Vagina (tissue), 2 donors: ENCODE measurements at places on chromosomes 2 and 18.

- no peak for DNase-seq
Measured at GRCh38 chr2:207503234-207503633, 26.5 kb upstream of the CREB1 start.

DNA sequence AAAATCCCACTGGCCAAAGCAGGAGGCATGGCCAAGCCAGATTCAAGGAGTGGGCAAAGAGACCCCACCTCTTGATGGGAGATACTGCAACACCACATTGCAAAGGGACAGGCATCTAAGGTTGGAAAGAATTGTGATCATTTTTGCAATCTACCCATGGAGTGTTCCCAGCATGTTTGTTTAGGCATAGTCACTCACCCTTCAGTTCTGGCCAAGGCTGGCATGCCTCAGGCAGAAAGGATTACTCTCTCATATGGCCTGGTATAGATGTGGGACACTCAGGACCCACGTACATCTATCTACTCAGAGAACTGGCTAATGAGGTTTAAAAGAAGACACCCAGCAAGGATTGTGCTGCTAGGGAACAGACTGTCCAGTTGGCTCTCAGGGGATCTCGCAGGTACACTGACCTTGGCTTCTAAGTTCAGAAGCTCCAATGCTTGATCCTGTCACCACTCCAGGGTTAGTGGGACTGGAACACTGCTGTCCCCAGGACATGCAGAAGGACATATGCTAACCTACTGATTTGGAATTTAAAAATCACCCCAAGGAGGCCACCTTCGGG, 183.7 kb downstream of the KLHL29 start:
- DNase-seq, result no peak

DNA sequence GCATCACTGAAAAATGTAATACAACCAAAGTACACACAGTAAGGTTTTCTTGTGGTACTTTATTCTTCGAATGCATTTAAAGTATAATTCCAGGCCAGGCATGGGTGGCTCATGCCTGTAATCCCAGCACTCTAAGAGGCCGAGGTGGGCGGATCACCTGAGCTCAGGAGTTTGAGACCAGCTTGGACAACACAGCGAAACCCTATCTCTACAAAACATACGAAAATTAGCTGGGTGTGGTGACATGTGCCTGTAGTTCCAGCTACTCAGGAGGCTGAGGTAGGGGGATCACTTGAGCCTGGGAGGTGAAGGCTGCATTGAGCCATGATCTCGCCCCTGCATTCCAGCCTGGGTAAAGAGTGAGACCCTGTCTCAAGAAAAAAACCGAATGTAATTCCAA, 3.9 kb upstream of the TTC39C start:
- DNase-seq, result no peak

DNA sequence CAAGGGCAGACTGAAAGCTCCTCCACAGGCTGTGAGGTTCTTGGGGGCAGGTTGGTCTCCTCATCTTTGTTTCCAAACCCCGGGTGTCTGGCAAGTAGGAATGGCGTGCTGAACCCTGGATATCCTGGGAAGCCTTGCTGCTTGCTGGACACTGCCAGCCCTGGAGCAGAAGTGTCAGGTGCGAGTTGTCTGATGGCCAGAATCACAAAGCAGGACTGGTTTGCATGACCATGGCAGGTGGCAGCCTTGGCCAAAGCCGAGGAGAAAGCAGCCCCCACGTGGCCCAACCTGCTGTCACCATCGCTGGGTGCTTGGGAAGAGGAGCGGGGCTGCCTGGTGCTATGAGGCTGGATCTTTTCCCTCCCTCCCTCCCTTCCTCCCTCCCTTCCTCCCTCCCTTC, 309.5 kb upstream of the HS6ST1 start:
- no peak for DNase-seq

GRCh38 chr2:1739322-1739957, 4.9 kb downstream of the PXDN start:
- peak; percentile 52 for DNase-seq

GRCh38 chr2:62576276-62576939, 70.4 kb upstream of the TMEM17 start:
- DNase-seq, result no peak

- DNase-seq, result no peak
Measured at GRCh38 chr2:199926806-199927205, 15.7 kb downstream of the C2orf69 start.

GRCh38 chr18:8117006-8117371, 492.2 kb upstream of the RAB12 start:
- no peak for DNase-seq

GRCh38 chr2:99697811-99698568, 208.2 kb upstream of the REV1 start:
- no peak for DNase-seq

DNA sequence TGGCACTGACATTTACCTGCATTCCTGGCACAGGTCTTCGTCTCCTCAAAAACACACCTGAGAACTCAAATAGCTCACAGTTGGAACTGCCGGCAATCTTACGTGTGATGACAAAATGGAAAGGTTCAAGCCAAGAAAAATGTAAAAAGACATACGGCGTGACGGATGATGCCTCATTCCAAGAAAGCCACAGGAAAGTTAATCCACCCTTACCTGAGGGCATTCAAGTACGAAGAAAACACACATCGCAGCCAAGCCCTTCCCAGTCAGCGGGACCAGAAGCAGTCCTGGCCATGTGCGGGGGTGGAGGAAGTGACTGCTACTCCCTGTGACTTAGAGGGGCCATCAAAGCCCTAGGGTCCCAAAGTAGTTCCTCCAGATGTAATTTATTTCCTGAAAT, 986.3 kb upstream of the CELF4 start:
- no peak for DNase-seq

DNA sequence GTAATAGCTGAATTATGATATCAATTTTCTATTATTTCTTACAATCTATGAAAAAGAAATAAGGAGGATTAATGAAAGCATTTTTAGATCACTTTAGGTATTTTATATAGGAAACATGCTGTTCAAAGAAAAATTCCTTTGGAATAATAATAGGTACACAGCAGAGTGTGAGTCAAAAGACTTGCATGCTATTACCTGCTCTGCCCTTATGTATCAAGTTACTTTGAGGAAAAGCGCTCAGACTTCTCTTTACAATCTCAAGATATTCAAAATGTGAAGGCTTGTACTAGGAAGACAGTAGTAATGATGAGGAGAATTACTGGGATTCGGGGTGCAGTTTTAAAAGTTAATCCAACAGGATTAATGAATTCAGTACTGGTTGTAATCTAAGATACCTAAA, 29.1 kb upstream of the RNU4ATAC start:
- no peak for DNase-seq

- DNase-seq, result no peak
Measured at GRCh38 chr2:240584486-240585031, 2.0 kb upstream of the CAPN10 start.

GRCh38 chr2:237870126-237870525, 10.7 kb downstream of the RAMP1 start:
- no peak for DNase-seq

DNA sequence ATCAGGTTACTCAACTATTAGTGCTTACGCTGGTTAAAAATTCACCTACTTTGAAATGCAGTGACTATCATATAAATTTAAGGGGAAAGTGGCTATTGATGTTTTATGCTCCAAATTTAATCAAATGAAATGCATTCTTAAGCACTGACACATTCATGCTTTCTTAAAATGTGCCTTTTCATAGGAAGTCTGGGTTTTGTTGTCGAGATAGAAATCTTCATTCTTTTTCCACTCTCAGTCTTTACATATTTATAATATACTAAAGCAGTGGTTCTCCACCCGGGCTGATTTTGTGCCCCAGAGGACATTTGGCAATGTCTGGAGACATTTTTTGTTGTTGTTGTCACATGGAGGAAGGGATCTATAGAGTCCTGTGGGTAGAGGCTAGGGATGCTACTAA, 167.9 kb downstream of the PAX3 start:
- DNase-seq, result no peak

- no peak for DNase-seq
Measured at GRCh38 chr2:108257757-108258331, 18.1 kb downstream of the SULT1C3 start.

GRCh38 chr2:172722481-172722880, 13.2 kb upstream of the RAPGEF4 start:
- DNase-seq, result no peak

- DNase-seq, result no peak
Measured at GRCh38 chr2:233707940-233708644, 4.6 kb upstream of the UGT1A5 start.

GRCh38 chr2:62774555-62775366, 69.2 kb downstream of the EHBP1 start:
- DNase-seq, result no peak

GRCh38 chr18:11548916-11549551, 60.4 kb upstream of the SLC35G4 start:
- DNase-seq, result no peak

DNA sequence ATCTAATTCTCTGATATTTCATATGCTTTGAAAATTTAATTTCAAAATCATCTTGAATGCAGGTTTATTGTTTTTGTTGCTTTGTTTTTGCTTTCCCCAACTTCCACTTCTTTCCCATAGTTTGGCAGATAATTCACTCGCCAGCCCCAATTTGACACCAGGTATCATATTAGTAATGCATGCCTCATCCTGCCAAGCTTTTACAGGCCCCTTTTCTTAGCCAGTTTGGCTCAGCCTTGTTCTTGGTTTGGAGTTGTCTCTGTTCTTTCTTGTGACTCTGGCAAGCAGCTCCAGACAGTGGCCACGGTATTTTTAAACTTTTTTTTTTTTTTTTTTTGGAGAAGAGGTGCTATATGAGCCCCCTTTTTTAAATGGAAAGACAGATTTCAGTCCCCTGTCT, 65.3 kb downstream of the PMS1 start:
- DNase-seq, result no peak

DNA sequence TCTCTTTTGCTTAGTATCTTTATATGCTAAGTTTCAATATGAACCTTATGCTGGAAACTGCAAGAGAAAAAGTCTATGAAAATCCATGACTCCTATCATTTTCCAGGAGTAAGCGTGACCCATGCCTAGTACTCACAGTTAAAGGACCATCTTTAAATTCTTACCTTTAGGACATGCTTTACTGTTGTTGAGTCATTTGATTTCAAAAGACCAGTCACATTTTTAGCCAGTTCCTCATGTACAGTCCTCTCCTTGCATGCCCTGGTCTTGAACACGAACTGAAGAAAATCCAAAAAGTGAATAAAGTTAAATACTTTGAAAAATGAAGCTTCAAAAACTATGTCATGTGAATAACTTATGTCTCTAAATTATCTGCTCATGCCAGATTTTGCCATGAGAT, 117.8 kb upstream of the CCDC195 start:
- DNase-seq, result no peak

DNA sequence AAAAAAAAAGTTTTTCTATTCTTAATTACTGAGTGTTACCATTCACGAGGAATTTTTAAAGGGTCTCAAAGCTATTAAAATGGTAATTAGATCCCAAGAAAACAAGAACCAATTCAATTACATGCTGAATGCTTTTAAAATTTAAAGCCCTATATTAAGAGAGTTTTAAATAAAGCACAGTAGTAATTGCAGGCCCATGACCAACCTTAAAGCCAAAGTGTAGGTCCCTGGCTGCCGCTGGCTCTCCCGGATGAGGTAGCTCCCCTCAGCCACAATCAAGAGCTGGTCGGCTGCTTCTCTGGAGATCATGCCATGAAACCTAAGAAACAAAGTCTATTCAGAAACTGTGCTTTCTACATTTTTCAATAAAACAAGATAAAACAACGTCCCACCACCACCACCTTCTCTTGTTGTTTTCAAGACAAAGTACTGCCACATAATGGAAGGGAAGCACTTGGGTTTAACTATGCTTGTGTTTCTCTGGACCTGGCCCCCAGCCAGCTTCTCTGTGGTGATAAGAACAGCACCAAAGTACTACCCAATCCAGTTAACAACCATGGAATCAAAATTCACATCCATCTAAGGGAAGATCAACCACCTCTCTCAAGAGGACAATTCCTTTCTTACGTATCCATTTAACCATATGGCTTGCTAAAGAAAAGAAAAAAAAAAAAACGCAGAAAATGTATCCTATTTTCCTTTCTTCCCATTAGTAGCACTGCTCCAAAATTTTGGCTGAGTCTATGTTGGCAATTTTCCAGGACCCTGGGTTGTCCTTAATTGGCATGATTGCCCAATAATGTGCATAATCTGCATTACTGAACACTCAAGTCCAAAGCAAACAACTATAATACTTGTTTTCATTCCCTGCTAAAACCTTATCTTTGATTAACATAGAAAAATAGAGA, 90.1 kb downstream of the CHN1 start:
- DNase-seq, result no peak

- DNase-seq, result no peak
Measured at GRCh38 chr18:26230497-26230896, 4.3 kb downstream of the TAF4B start.

DNA sequence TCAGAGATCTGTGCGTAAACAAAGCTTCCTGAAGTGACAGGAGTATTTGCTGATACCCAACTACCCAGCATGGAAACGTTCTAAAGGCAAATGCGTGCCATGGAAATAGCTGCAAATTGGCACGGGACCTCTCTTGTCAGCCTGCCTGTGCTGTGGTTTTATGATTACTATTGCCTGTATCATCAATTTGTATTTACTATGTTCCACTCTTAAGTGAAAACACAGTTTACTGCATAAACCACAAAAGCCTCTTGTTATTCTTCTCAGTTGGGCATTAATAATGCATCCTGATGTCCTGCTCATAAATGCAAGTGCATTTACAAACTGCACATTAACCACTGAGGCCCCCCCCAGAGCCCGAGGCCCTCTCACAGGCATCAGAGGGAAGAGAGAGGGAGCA, 196.6 kb upstream of the SLC35G4 start:
- DNase-seq, result no peak
